Uterus (tissue), 4 donors: ENCODE measurements at places on chromosomes 12 and 14. TPM values are rescaled to one million over a fixed set of nuclear protein-coding genes. Genes with fewer than 3 reads are reported as not detected.

KERA gene
- total RNA-seq, result not detected

NKX2-1 gene
- total RNA-seq, result not detected

GDF3 gene
- total RNA-seq, result not detected

GPR68 gene
- not detected for total RNA-seq

CLEC2A gene
- total RNA-seq, result not detected

OR6C2 gene
- not detected for total RNA-seq

GSG1 gene
- not detected for total RNA-seq

BDKRB1 gene
- not detected for total RNA-seq

SERPINA12 gene
- total RNA-seq, result not detected

- no peak for DNase-seq
These were observed 18.6 kb upstream of the PTGR2 start for GRCh38 chr14:73833034-73833433.

GRCh38 chr12:6315704-6316597, 5.5 kb downstream of the PLEKHG6 start:
- DNase-seq, result no peak

DNA sequence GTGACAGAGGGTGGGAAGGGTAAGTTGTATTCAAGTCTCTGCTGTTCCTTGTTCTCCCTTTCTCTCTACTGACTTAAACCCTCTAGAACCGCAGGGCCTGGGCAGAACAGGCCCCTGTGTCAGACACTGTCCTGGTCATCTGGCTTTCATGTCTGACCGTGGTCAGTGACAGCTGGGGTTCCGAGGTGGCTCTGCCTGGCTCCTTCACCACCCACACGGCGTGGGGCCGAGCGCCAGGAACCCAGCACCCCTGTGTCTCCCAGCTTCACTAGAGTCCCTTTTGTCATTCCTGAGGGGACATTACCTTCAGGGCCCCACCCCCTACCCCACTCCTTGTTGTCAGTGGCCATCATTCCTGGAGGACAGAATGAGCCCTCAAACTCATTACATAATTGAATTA, 168.9 kb downstream of the ADGRD1 start:
- DNase-seq, result no peak

- no peak for DNase-seq
These were observed 46.3 kb downstream of the PHETA1 start for GRCh38 chr12:111322336-111323250.

DNA sequence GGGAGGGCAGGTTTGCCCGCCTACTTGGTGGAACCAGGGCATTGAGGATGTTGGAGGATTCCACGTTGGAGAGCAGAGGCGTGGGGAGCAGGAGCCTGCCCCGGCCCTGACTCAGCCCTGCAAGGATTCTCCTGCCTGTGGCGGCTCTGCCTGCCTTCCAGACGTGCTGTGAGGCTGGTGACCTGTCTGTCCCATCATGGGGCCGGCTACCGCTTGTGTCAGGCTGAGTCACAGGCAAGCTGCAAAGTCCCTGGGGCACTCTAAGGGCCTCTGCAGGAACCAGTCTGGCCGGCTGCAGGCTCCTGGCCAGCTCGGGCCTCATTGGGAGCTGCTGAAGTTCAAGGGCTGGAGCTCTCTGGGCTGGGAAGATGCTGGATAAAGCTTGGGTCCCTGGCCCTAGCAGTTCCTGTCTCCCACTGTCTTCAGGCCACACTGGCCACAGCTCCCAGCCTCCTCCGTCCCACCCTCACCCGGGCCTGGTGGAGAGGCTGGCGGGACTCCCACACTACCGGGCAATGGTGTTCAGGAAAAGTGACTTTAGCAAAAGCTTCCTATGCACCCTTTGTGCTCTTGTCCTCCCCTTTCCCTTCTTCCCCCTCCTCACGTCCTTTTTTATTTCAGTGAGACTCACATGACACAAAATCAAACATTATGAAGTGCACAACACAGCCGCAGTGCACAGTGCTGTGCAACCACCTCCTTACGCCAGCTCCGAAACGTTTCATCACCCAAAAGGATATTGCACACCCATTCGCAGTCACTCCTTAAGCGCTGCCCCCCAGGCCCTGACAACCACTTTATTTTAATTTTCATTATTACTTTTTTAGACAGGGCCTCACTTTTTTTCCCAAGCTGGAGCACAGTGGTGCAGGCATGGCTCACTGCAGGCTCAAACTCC, 22.0 kb upstream of the ULK1 start:
- DNase-seq, result no peak

- no peak for DNase-seq
These were observed 154.6 kb upstream of the OTX2 start for GRCh38 chr14:56964895-56965294.

DNA sequence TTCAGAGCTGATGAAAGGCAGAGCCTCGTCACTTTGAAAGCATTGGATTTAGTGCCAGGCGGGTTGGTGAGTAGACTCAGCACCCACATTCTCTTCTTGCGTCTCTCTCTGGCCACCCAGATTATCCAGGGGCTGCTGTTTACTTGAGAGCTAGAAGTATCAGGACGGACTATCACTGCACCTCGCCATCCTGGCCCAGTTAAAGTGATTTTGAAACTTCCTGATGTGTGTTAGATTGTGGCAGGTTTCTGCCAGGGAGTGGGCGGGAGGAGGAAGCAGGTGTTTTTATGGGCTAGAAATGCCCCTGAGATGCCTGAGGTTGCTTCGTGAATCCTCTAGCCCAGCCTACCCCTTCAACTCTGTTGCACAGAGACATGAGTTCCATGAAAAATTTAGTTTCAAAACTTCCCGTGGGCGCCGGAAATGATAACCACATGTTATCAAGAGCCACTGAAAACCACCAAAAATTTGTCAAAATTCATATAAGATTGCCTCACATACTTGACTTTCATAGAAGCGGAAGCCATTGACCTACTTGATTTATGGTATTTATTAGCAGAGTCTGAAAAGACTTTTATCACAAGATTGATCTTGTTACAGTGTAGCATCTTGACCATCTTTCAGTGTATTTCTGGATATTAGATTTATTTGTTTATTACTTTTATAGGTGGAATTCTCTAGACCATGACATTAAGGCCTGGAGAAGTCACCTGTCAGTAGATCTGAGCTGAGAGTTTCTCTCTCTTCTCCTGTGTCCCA, 466.0 kb downstream of the RAD51B start:
- no peak for DNase-seq

DNA sequence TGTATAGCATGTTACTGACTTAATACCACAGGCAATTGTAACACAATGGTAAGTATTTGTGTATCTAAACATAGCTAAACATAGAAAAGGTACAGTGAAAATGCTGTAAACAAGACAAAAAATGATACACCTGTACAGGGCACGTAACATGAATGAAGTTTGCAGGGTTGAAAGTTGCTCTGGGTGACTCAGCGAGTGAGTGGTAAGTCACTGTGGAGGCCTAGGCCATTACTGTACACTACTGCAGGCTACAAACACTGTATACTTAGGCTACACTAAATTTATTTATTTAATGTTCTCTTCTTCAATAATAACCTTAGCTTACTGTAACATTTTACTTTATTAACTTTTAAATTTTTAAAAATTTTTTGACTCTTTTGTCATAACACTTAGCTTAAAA, 158.4 kb downstream of the IPO8 start:
- no peak for DNase-seq

GRCh38 chr12:49882851-49883464, 20.7 kb downstream of the FAIM2 start:
- DNase-seq, result peak; percentile 11

DNA sequence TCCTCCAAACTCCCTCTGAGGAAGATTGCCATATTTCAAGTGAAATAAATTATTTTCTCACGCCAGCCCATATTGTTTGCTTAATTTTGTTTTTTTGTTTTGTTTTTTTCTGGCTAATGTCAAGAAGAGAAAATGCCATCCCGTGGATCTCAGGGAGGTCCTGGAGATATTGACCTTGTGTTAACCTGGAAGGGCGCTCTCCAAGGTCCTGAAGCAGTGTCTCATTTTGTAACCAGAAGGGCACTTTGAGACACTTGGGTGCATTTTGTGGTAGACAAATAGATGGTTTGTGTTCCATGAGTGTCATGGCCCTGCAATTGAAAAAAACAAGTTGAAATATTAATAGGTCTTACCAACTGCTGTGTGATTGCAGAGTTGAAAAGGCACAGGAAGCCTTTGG, 268.9 kb downstream of the SUDS3 start:
- DNase-seq, result no peak

GRCh38 chr14:54349713-54350112, 47.1 kb upstream of the CDKN3 start:
- DNase-seq, result no peak

DNA sequence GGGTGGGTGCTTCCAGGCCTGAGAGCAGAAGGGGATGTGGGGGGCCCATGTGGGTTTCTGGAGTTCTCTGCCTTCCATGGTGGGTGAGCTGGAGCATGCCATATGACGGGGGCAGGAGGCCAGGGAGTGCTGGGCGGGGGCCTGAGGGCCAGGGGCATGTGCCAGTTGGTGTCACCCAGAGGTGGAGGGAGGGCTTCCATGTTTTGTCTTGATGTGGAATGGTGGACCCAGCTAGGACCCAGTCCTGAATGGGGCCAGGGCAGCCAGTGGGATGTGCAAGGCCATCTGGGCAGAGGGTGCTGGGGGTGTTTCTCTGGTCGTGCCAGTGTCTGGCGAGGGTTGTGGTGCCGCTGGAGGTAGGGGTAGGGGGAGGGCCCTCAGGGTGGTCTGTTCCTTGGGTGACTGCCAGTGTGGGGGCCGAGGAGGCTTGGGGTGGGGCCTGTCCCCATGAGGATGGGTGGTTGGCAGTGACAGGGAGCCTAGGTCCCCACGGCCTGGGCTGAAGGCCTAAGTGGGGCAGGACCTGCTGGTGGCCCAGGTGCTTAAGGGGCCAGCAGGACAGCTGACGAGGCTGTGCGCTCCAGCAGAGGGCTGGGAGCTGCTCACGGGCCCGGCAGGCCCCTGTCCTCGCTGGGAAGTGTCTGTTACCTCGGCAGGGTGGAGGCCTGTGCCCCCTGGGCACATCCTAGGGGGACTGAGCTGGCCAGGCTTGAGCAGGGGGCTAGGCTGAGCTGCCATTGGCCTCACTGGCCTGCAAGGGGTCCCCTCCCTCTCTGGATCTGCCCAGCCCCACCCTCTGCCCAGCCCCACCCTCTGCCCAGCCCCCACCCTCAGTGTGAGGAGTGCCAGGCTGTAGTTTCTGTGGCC, 26.8 kb downstream of the CEP170B start:
- DNase-seq, result peak; percentile 16

DNA sequence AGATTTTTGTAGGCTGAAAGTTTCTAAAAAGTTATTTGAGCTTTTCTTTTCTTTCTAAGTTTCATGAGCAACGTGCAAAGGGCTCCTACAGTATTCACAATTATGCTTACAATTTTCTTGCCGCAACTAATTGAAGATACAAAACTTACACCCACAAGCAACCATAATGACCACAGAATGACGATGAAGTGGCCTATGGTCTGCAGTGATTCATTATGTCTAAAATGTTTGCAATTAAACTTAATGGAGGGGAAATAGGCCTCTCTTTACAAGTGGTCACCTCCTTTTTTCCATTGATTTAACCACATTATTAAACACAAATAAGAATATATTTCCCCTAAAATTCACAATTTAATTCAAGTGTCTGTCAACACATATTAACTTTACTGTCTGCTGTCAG, 732.6 kb upstream of the FLRT2 start:
- DNase-seq, result no peak

DNA sequence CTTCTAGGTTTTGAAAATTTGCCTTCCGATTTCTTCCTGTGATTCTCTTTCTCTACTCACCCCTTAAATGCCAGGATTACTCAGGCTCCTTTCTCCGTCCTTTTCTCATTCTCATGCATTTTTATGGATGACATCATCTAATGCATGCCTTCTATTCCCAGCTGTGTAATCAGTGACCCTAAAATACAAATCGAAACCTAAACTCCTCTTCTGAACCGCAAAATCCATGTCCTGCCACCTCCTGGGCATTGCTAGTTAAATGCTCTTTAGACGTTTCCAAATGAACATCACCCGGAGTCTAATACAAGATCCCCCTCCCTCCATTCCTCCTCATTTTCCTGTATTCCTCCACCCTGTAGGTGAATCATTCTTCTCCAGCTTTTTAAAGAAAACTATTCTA, 1703.1 kb upstream of the FLRT2 start:
- DNase-seq, result no peak

GRCh38 chr14:50360093-50360492, 36.6 kb downstream of the CDKL1 start:
- no peak for DNase-seq

DNA sequence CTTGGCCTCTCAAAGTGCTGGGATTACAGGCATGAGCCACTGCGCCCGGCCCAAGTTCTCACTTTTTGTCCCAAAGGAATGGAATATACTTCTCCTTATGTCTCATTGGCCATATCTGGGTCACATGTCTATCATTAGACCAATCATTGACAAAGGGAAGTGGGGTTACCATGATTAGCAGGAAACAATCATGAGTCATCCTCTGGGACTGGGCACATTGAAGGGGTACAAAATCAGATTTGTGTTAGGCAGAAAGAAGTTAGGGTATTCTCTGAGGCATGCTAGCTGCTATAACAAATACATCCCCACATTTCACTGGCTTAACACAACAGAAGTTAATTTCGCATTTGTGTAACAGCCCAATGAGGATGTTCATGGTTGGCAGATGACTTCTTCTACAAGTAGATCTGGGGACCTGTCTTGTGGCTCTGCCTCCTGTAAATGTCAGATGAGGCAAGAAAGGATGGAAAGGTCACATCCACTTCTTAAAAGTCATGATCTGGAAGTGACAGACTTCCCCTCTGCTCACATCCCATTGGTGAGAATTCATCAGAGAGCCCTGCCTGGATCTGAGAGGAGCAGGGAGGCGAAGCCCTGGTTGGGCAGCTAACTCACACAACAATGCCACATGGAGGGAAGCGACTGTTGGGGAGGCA, 3.1 kb downstream of the CCDC63 start:
- no peak for DNase-seq

DNA sequence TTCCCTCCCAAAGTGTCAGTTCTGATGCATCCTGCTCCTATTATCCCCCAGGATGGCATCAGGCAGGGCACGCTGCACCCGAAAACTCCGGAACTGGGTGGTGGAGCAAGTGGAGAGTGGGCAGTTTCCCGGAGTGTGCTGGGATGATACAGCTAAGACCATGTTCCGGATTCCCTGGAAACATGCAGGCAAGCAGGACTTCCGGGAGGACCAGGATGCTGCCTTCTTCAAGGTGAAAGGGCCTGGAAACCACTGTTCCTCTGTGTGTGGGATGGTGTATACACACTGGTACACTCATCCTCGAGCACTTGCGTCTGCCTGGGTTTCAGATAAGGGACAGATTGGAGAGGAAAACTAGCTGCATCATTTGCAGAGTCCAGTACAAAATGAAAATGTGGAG, 1.0 kb downstream of the IRF9 start:
- DNase-seq, result no peak
